ENCODE measurements at places on chromosomes 7 and 10.

GRCh38 chr10:11667756-11668155 lies 56.3 kb upstream of the USP6NL start:
- DNase-seq: no peak

DNA sequence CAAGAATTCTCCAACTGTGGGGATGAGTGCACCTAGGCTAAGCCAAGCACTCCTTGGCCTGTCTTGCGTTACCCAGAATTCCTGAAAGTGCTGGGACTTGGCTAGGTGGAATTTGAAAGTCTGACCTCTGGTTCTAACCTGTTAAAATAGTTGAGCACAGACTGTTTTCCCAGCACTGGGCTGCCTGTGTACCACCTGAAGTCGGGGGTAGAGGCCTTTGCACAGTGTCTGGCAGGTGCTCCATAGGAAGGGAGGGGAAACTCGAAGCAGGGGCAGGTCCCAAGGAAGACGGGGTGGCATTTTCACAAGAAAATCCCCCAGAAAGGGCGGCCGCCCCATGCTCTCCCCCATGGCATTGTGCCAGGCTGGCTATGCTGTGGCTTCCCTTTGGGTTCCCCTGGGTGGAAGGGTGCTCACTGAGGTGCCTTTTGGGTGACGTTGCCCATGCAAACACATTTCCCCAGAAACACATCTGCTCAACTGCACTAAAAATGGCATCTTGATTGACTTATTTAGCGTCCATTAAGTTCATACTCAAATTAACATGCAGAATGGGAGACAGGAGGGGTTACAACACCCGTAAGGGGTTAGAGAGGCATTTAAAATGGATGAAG lies 62.9 kb downstream of the SYPL1 start:
- DNase-seq: no peak

DNA sequence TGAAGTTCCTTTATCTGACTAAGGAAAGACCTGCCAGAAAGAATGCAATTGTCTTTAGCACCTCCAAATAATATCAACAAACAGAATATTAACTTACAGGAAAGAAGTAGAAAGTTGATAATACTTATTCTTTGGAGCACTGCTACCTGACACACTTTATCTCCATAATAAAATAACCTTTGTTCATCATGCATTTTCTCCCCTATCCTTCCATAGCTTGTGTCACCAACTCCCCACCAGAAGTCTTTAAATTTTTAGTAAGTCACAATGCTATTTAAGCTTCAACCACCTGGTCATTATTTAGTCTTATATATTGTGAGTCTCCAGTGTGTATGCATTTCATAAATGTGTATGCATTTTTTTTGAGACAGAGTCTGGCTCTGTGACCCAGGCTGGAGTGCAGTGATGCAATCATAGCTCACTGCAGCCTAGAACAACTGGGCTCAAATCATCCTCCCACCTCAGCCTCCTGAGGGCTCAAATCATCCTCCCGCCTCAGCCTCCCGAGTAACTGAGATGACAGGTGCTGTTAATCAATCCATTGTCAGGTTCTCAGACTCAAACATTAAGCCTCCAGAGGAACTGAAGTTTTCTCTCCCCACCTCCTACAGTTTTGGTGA lies 7.3 kb upstream of the CYP3A43 start:
- DNase-seq: no peak

GRCh38 chr7:39733881-39734632 lies 110.7 kb downstream of the RALA start:
- DNase-seq: no peak

GRCh38 chr10:86068231-86069054 lies 298.2 kb downstream of the GRID1 start:
- no peak for DNase-seq

GRCh38 chr10:117543225-117544003 lies 868 bp downstream of the EMX2 start:
- no peak for DNase-seq

- no peak for DNase-seq
These were observed 342.9 kb downstream of the CALN1 start for GRCh38 chr7:72069263-72069662.

GRCh38 chr7:27962273-27962672 lies 218.3 kb downstream of the JAZF1 start:
- no peak for DNase-seq

DNA sequence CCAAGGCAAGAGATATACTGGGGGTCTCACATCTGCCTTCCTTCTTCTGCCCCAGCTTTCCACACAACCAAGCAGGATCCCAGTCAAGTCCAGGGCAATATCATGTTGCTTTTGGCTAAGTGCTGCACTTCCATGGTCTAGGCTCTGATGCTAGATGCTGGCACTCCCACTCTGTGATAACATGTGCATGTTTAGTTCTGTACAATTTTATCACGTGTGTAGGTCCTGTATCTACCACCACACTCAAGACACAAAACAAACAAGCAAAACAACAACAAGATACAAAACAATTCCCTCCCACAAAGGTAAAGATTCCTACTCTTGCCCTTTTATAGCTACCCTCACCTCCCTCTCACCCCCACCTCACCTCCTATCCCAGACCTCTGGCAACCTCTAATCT lies 105.6 kb upstream of the HABP2 start:
- no peak for DNase-seq

GRCh38 chr7:155763691-155764437 lies 48.4 kb downstream of the SHH start:
- peak; percentile 37 for DNase-seq

- DNase-seq: no peak
These were observed 127.4 kb upstream of the INHBA start for GRCh38 chr7:41830271-41830670.

DNA sequence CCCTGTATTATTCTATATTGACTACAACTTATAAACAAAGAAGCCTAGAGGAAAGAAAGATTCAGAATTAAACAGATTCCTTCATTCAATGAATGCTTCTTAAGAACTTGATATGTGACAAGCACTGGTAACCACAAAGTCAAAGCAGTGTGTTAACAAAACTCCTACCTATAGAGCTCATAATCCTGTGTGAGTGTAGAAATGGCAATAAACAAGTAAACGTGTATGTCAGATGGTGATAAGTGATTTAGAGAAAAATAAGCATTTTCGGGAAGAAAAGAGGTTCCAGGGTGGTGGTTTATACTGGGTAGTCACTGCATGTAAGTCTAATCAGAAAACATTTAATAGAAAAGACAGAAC lies 141.3 kb downstream of the JMJD1C start:
- DNase-seq: no peak
